Activated T-cell treated with anti-CD3 and anti-CD28 coated beads for 4 hours (primary cell): ENCODE measurements at places on chromosomes 13 and 19.

DNA sequence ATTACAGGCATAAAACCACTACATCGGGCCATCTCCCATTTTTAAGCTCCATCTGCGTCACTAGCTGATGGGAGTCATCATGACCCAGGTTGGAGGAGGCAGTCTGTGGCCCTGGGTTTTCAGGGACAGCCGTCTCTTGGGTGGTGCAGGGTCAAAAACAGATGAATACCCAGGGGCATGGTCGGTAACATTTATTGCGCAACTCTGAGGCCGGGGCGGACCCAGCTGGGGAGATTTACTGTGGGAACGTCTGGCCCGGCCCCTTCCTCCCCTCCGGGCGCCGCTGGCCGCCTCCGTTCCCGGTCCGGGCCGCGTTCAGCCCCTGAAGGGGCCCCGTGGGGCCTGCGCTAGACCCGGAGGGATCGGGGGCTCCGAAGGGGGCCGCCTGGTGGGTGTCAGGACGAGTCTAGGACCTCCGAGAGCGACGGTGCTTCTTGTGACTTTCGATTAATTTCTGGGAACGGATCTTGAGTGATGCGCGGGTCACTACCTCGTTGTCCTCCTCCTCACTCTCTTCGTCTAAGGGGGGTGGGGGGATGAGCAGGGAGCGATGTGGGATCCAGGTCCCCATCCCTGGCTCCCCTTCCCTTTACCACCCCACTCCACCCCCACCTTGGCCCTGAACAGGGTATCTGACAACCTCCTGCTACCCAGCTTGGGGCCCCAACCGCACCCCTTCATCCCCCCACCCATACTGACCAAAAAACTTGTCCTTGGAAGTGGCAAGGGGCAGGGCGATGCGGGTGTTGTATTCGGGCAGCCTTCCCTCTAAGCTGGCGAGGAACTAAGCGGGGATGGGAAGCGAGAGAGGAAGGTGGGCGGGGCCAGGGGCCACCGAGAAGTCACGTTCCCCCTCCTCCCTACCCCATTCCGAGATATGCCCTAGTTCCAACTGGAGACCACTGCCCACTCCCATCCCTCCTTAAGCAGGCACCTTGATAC lies 1.6 kb upstream of the RGL3 start:
- no peak for DNase-seq

- DNase-seq = no peak
Observed at GRCh38 chr19:47650700-47651099, 41.8 kb downstream of the BICRA start.

DNA sequence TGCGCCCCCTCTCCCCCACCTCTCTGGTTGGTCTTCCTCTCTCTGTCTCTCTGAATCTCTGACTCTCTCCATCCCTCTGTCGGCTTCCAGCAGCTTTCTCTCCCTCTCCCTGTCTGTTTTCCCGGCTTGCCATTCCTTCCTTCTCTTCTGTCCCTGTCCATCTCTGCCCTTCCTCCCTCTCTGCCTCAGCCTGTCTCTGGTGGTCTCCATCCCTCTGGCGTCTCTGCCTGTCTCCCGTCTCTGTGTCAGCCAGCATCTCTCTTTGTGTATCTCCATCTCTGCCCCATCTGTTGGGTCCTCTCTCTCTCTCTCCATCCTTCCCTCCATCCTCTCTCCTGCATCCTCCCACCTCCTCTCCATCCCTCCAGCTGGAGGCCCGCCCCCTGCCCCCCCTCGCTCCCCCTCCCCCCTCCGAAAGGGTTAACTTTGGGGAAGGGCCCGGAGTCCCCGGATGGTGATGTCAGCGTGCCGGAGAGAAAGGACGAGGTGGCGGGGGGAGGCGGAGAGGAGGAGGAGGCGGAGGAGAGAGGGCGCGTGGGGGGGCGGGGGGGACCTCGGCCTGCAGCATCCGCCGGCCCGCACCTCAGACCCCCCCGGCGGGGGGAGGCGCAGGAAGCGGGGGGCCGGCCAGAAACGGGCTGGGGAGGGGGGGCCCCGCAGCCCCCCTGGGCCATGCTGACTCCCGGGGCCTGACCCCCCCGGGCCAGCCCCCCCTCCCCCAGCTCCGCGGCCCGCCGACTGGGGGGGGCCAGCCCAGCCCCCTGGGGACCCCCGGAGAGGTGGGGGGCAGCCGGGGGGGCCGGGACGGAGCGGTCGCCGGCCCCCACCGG lies at the start of gene BRSK1:
Gene BRSK1 (plus strand): TSS at position 450 of the 830 bp plus-strand sequence. CDS start 446 bp downstream, outside the sequence.
- DNase-seq = peak; percentile 45

- no peak for DNase-seq
Observed at GRCh38 chr13:76775088-76775740, 111.0 kb downstream of the KCTD12 start.

- DNase-seq = no peak
Observed at GRCh38 chr19:15556634-15557181, 48.4 kb downstream of the CYP4F22 start.
